Tongue (tissue), 3 donors: ENCODE measurements at places on chromosomes 5 and 9. TPM values are rescaled to one million over a fixed set of nuclear protein-coding genes. Genes with fewer than 3 reads are reported as not detected.

DNA sequence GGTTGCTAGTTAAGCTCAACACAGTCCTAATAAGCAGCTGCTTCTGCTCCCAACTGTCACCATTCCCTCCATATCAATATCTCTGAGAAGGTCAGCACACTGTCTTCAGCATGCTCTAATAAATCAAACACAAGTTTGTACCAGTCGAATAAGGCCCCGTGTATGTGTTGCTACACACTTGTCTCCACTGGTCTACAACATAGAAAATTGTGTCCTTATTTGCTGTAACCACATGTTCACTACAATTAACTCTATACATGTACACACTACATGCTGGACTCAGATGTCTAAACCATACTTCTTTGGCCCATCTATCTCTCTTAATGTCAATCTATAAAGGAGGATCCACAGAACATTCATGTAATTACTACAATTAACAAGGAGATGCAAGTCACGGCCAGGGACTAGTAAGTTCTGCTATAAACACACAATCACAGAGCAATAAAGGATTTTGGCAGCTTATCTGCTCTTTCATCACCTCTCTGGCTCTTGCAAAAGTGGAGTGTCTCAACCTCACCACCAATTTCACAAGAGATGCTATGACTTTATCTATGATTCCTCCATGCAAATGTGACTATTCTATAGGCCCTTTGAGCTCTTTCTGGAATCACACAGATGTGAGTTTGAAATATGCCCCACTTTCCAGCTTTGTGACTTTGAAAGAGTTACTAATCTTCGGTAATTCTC lies 143.9 kb downstream of the SEMA5A start:
- no peak for DNase-seq

- DNase-seq: no peak
Measured at GRCh38 chr5:27876071-27876470, 837.7 kb upstream of the CDH9 start.

DNA sequence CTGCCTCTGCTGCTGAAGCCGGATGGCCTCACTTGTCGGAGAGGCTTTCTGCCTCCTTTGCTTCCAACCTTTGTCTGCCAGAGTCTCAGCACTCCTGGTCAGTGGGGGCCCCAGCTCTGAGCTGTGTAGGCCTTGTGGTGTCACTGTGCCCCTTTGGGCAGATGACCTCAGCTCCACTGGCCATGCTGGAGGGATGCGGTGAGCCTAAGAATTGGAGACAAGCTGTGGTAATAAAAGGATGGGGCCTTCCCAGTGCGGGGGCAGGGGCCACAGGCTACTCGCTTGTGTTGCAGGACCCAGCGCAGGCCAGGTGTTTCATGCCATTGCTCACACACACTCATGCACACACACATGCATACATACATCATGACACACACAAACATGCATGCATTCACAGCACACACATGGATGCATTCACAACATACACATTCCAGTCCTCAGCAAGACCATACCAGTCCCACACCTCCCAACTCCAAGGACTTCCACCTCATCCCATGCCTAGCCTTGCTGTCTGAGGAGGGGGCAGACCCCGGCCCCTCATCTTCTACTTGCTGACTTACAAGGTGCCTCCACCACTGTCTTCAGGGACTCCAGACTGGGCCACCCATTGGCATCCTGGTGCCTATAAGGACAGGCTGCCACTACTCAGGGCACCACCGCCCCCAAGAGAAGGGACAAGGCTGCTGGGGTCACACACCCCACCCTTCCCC lies 237.7 kb downstream of the SYK start:
- DNase-seq: no peak

- DNase-seq: no peak
Measured at GRCh38 chr5:18036531-18036930, 402.3 kb downstream of the TAF11L14 start.

GRCh38 chr9:72363908-72364678 lies 915 bp downstream of the ZFAND5 start:
- DNase-seq: peak; percentile 76

DNA sequence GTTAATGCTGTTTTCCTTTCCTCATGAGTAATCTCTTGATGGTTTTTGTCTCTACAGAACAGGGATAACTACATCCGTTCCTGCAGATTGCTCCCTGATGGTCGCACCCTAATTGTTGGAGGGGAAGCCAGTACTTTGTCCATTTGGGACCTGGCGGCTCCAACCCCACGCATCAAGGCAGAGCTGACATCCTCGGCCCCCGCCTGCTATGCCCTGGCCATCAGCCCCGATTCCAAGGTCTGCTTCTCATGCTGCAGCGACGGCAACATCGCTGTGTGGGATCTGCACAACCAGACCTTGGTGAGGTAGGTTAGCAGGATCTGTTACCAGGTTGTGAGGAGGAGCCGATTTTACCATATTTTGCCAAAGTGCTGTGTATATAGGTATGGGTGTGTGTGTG lies 148.2 kb downstream of the TLE4 start:
- no peak for DNase-seq

- DNase-seq: peak; percentile 25
Measured at GRCh38 chr5:133322743-133323142, 270.9 kb downstream of the HSPA4 start.

GRCh38 chr5:1510631-1511030 lies 13.1 kb downstream of the LPCAT1 start:
- no peak for DNase-seq

DNA sequence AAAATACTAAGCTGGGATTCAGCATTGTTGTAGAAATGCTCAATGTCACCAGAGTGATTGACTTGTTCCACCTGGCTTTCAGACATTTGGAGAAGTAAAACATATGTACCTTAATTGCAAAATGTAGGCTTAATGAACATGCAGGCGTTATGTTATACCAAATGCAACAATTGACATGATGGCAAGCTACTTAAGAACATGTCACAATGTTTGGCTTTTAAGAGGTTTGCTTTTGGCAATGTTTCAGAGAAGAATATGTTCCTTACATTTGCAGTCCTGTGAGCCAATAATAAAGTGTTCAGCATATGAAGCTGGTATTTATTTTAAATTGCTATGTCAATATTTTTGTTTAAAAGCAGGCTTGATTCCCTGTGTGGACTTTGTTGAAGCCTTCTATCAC lies 111.7 kb upstream of the NUDT12 start:
- peak; percentile 57 for DNase-seq

DNA sequence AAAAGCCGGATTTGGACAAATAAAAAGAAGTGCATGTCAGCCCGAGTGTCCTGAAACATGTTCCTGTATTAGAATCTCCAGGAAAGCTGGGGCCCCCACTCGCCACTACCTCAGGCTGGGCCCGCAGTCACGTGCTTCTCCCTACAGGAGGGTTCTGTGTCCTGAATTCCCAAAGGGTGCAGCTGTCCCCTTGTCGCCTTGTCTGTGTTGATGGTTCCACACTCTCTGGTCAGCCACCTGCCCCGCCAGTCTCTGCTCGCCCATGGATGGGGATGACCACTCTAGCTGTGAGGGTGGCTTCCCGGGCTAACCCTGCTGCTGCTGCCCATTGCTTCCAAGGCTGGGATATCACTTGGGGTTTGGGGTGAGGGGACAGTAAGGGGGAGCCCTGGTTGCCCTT lies 3.1 kb upstream of the TMEM250 start:
- DNase-seq: no peak

- DNase-seq: no peak
Measured at GRCh38 chr5:81286059-81286617, 15.2 kb upstream of the ZCCHC9 start.

DNA sequence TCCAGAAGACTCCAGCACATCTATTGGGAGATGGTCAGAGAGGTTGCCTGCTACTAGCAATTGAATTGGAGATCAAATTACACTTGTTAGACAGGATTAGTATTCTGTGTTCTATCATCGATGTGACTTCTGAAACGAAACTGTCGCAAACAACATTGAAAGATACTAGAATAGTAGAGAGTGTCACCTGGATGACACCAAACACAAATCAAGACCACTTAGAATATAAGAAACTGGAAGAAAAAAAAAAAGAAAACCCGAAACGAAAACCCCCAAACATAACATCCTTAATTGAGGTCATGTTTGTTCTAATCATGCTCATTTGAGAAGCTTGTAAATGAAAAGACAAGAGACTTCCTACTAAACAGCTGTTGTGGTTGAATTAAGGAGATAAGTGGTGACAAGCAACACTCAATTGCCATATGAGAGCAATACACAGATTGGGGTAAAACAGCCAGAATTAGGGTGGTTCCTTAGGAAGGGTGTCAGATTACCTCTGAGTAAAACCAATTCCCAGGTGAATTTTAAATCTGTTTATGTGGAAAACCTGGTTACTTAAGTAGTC lies 97.6 kb downstream of the BASP1 start:
- DNase-seq: no peak

DNA sequence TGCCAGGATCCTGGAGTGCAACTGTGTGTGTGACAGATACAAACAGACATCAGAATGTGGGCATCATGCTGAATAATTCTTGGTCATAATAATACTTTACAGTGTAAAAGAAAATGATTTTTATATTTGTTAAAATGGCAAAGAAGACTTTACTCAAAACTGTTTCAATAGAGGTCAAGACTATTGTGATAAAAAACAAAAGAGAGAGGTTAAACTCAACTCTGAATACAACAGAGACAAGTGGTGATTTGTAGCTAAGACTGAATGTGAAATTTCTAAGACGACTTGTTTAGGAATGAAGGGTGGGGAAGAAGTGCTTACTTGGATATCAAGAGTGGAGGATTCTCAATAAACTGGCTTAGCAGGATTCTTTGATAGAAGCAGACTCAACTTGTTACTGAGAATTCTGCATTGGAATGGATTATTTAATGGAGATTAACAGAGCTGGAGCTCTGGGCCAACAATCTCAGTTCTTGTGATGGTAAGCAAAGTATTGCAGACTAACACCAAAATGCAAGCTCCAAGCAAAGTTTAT lies 457.4 kb upstream of the CDH18 start:
- DNase-seq: peak; percentile 36

- no peak for DNase-seq
Measured at GRCh38 chr5:93342563-93343061, 238.4 kb downstream of the NR2F1-AS1 start.

- DNase-seq: peak; percentile 79
Measured at GRCh38 chr9:127132921-127133647, 10.6 kb upstream of the ANGPTL2 start.

- DNase-seq: no peak
Measured at GRCh38 chr5:37495210-37495609, 116.1 kb downstream of the WDR70 start.

The GBGT1 gene
- 5.1 TPM for total RNA-seq

The GABRA6 gene
- total RNA-seq: not detected

The NSG2 gene
- 3.1 TPM for total RNA-seq

The SEMA5A gene
- total RNA-seq: 40.3 TPM

The KIAA0825 gene
- total RNA-seq: 13.1 TPM
